GM18507 (cell line): ENCODE measurements at places on chromosomes 6 and 20.
A peak's percentile ranks its signal among the peaks of the same experiment; 100 is the strongest.

GRCh38 chr6:20061952-20062351 lies 150.3 kb downstream of the MBOAT1 start:
- DNase-seq = no peak

DNA sequence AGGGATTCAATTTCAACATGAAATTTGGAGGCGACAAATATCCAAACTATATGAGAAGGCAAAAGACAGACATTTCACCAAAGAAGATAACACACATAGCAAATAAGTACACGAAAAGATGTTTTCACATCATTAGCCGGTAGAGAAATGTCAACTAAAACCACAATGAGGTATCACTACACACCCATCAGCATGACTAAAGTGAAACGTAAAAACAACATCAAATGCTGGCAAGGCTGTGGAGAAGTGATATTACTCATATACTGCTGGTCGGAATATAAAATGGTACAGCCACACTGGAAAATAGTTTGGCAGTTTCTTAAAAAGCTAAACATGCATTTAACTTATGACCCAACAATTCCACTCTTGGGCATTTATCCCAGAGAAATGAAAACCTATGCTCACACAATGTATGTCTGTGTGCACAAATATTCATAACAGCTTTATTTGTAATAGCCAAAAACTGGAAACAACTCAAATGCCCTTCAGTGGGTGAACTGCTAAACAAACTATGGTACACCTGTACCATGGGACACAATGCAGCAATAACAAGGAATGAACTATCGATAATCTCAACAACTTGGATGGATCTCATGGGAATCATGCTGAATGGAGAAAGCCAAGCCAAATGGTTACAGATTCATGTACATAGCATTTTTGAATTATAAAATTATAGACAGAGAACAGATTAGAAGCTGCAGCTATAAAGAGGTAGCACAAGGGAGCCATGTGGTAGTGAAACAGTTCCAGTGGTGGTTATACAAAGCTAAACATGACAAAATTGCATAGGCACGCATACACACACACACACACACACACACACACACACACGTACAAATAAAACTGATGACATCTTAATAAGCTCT lies 8.6 kb downstream of the ADAT2 start:
- DNase-seq = no peak

GRCh38 chr6:63998991-63999390 lies 363.4 kb downstream of the PHF3 start:
- no peak for DNase-seq

DNA sequence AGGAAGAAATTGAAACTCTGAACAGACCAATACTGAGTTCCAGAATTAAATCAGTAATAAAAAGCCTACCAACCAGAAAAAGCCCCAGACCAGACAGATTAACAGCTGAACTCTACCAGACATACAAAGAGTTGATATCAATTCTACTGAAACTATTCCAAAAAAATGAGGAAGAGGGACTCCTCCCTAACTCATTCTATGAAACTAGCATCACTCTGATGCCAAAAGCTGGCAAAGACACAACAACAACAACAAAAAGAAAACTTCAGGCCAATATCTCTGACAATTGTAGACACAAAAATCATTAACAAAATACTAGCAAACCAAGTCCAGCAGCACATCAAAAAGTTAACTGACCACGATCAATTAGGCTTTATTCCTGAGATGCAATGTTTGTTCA lies 246.0 kb upstream of the RUNX2 start:
- DNase-seq = no peak

DNA sequence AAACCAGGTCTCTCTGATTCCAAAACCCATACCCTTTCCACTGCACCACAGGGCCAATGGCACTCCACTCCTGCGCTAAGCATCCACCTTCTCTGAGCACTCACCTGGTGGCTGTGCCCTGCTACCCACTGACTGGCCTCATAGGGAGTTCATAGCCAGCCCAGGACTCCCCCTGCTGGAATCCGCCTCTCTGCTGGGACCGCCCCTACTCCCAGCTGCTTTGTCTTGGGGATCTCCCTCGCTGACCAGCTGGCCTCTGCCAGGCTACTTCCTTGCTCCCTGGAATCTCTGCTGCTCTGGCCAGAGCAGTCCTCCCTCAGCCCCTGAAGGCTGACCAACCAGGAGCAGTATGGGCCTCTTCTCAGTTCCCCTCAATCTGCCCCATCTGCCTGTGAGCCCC lies 129.7 kb downstream of the FAXC start:
- peak; percentile 3 for DNase-seq

GRCh38 chr6:130708338-130708737 lies 118.9 kb upstream of the SMLR1 start:
- no peak for DNase-seq

DNA sequence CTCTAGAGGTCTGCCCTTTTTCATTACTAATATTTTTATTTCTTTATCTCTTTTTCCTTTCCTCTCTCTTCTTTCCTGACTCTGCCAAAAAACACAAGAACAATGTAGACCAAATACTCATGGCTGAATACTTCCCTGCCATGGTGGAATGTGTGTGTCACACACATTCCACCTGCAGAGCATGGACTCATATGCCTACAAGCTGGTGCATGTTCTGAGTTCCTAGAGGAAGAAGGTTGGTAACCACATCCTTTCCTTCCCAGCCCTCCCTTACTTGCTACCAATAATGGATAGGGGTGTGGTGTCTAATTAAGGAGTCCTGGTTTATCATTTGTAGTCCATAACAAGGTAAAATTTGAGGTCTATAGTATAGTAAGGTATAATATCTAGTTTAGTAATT lies 15.2 kb upstream of the CST9L start:
- DNase-seq = no peak
